Suppressor macrophage treated with lipopolysaccharide for 1 hour (primary cell): ENCODE measurements at places on chromosomes 12 and 14.

DNA sequence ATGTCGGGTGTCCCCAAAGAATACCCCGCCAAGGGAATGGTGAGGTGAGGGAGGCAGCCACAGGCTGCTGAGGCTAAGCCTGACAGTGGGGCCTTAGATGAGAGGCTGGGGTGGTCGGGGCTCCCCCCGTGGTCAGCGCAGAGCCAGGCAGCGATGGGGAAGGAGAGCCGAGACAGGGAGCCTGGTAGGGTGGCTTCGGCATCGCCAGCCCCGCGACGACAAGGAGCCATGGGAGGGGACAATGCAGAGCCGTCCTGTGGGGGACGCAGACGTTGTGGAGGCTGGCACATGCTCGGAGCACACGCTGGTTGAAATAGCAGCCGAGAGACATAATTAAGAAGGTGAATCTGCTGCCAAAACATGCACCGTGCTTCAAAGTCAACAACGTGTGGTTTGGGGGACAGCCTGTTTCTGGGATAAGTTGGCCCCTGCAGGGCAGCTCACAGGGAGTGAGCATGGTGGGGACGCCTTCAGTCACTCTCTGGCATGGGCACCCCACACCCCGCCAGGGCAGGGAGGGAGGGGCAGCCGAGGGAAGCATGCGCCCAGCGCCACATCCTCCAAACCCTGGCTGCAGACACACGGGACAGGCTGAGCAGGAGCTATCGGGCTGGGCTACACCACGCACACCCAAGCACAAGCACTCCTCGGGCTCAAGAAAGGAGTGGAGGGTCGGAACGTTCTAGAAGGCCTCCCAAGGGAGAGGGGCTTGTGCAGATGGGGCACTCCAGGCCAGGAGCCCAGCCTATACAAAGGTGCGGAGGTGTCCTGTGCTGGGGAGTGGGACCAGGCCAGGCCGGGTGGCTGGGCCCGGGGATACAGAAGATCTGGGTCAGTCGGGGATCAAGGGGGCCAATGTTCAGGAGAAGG is 66.6 kb upstream of the C14orf180 start:
- no peak for DNase-seq

DNA sequence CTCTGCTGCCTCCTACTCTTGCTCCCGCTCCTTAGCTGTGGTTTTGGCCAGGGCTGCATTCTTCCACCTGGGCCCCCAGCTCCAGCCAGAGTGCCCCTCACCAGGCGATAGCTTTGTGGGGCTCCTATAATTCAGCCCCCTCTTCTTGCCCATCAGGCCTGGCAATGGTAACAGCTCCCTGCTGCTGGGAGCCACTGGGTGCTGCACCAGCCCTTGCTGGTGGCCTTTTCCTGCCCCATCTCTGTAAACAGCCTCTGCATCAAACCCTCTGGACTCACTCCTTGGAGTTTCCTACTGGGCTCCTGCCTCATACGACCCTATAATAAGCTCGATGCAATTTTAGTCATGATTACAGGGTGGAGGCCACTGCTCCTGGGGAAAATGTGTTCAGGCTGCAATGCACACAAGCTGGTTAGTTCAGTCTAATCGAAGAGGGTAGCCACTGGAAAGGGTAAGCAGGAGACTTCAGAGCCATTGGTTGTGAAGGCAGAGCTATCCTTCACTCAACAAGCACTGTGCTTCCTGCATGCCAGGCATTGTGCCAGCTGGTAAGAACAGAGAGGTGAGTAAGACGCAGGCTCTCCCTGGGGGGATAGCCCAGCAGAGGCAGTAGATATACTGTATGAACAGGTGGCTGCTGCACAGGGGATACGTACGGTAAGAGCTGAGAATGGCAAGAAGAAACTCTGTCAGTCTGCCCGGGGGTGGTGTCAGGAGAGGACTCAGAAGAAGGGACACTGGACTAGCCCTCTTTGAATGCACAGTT is 24.7 kb downstream of the CLMN start:
- DNase-seq, result no peak

DNA sequence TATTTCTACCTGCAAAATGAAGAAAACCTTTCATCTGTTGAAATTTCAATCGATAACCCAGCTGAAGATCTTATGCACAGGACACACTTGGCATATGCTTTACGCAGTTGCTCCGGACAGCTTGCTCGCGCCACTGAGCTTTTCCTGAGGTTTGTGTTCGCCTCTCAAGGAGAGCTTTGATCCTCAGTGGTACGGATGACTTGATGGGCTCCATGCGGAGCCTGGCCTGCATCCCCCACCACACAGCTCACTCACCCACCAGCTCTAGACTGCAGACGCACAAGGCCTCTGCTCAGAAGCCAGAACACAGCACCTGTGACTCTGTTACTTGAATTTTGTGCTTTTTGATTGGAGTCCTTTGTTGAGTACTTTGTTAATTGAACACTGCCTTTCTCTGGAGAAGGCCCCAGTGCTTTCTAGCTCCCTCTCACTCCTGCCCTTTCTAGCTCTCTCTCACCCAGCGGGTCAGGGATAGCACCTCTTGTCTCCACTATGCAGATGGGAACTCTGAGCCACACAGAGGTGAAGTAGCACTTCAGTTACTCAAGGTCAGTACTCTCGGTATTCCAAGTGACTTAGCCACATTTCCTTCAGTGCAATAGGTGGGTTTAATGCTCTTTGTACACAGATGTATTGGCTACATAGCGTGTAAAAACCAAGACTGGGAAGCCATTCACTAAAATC is 52.1 kb downstream of the TBC1D30 start:
- DNase-seq, result no peak

DNA sequence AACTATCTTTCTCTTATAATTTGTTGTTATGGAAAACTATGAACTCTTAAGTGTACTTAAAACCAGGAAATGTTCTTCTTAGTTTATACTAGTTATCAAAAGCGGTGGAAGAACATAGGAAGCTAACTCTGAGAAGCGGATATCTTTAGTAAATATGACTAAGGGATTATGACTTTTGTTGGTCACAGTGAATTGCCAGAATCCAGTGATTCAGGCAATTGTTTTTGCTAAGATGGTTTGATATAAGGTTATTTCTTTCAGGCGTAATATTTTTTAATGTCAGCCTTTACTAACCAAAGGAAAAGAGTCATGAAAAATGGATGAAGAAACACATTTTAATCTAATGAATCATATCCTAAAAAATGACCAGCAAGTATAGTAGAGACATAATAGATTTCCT is 473.5 kb downstream of the FOXG1 start:
- no peak for DNase-seq

GRCh38 chr12:115752156-115752555 is 525.3 kb downstream of the MED13L start:
- DNase-seq, result no peak

DNA sequence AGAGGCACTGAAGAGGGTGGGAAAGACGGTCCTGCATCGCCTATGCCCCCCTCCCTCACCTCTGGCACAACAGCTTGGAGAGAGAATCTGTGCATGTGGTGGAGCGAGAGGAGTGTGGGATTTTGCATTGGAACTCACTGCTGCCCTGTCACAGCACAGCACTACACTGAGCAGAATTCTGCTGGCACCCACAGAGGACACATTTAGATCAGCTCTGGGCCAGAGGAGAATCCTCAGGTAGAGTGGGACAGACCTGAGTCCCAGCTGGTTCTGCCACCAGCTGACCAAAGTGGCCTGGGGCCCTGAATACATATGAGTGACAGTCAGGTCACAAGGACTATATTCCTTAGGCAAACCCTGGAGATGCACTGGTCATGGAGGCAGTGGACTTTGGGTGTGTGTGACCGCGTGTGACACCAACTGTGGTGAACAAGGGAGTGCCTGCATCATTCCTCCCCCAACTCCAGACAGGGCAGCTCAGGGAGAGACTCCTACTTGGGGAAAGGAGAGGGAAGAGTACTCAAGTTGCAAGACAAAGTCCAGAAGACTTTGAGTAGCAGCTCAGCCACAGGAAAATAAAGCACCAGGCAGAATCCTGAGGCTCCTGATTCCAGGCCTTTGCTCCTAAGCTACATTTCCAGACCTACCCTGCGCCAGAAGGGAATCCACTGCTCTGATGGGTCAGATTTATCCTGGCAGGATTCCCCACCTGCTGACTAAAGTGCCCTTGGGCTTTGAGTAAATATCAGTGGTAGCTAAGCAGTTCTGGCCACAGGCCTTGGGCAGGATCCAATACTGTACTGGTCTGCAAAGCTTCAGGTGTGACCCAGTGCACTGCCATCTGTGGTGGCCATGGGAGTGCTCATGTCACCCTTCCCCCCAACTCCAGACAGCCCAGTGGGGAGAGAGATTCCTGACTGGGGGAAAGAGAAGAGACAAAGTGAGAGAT is 10.6 kb upstream of the ACOT1 start:
- DNase-seq, result no peak

GRCh38 chr12:7374423-7375144 is 69.4 kb downstream of the CD163L1 start:
- peak; percentile 70 for DNase-seq
